Calu3 (cell line): ENCODE measurements at places on chromosomes 1 and 21. TPM values are rescaled to one million over a fixed set of nuclear protein-coding genes. Genes with fewer than 3 reads are reported as not detected.
A peak's percentile ranks its signal among the peaks of the same experiment; 100 is the strongest.

The CDA gene
- 7.4 and 9.0 TPM in 2 replicates for total RNA-seq

The LIPI gene
- not detected in 2 replicates for total RNA-seq

The LEPR gene
- total RNA-seq = 2.1 and 3.5 TPM in 2 replicates

The CD52 gene
- total RNA-seq = not detected in 2 replicates

DNA sequence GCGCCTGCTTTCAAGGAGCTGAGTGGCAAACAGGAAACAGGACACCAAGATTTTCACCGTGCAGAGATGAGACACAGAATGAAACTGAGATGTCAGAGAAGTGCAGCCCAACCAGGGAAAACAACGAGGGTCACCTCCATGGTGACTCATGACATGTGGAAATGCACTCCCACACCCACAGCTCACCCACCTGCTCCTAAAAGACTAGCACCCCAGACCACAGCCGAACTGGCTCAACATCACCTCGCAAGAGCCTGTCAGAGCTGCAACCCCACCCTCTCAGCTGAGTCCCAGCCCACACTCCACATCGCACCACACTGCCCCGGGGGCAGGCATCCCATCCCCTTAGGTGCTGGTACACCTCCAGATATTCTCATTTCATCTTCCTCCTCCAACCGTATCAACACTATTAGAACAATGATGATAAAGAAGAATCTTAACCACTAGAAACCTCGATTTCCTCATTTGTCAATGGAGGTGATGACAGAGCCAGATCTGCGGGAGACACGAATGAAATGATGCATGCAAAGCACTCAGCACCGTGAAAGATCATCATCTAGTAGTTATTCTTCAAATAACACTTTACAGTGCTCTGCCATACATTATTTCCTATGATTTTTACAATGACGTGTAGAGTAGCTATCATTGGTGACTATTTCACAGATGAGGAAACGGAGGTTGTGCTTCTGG lies 103.2 kb downstream of the DMRTB1 start:
- no peaks in the 10 kb centered on the region for H3K4me1 ChIP-seq
- no peak for DNase-seq
- no peak overlapping the region for H3K4me3 ChIP-seq
- H3K27ac ChIP-seq = no peak overlapping the region
- peaks cover 93% of the 10 kb centered on the region for H3K27me3 ChIP-seq

- H3K27ac ChIP-seq = no peak overlapping the region
- H3K4me1 ChIP-seq = no peaks in the 10 kb centered on the region
- H3K4me3 ChIP-seq = no peak overlapping the region
- DNase-seq = no peak
- no peaks in the 10 kb centered on the region for H3K36me3 ChIP-seq
- H3K27me3 ChIP-seq = peaks cover 9% of the 10 kb centered on the region
Observed at GRCh38 chr1:178940068-178940765, 69.3 kb upstream of the ANGPTL1 start.

DNA sequence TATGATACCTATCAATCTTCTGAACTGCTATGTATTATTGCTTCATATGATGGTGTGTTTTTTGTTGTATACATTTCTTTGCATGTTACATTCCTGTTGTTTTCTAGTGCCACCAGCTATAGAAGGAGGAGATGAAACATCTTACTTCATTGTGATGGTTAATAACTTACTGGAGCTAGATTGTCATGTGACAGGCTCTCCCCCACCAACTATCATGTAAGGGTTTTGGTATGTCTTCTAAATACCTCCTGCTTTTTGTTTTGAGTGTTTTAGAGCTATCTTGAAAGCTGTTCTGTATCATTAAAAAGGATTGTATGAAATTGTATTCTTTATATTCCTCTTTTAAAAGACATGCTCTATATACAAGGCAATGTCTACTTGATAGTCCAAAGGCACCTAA lies 282.7 kb downstream of the HMCN1 start:
- no peak overlapping the region for H3K27ac ChIP-seq
- no peak overlapping the region for H3K4me3 ChIP-seq
- DNase-seq = no peak
- peaks cover 7% of the 10 kb centered on the region for H3K4me1 ChIP-seq

DNA sequence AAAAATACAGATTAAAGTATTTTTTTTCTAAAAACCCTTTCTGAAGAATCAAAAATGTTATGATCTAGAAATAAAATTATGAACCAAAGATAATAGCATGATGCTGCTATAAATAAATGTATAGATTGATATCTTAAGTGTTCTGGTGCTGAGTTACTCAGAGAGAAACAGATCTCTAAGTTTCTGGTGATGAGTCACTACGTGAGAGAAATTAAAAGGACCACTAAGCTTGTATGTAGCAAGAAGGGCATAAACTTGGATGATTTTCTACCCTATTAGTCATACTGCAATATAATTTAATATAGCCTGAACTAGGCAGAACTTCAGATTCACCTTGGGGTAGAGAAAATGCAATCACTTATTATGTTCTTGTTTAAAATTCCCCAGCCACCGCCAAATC lies 514.8 kb downstream of the AMY1C start:
- H3K27ac ChIP-seq = no peak overlapping the region
- no peaks in the 10 kb centered on the region for H3K27me3 ChIP-seq
- H3K4me1 ChIP-seq = no peaks in the 10 kb centered on the region

DNA sequence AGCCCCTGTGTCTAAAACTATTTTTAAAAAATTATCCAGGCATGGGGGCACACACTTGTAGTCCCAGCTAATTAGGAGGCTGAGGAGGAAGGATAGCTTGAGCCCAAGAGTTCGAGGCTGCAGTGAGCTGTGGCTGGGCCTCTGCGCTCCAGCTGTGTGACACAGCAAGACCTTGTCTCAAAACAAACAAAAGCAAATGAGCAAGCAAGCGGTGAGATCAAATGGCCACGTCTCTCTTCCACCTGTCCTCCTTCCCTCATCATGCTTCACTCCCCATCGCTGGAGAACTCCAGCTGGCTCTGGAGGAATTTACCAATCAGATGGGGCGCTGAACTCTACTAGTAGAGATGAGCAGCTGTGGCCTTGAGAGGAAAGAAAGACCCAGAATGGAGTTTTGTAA lies 14.0 kb upstream of the REN start:
- H3K27me3 ChIP-seq = no peaks in the 10 kb centered on the region
- H3K36me3 ChIP-seq = no peaks in the 10 kb centered on the region
- no peak for DNase-seq

GRCh38 chr1:235566084-235566483 lies 61.8 kb upstream of the B3GALNT2 start:
- no peaks in the 10 kb centered on the region for H3K27me3 ChIP-seq
- no peaks in the 10 kb centered on the region for H3K36me3 ChIP-seq
- no peak overlapping the region for H3K27ac ChIP-seq
- no peaks in the 10 kb centered on the region for H3K4me1 ChIP-seq
- no peak overlapping the region for H3K4me3 ChIP-seq

DNA sequence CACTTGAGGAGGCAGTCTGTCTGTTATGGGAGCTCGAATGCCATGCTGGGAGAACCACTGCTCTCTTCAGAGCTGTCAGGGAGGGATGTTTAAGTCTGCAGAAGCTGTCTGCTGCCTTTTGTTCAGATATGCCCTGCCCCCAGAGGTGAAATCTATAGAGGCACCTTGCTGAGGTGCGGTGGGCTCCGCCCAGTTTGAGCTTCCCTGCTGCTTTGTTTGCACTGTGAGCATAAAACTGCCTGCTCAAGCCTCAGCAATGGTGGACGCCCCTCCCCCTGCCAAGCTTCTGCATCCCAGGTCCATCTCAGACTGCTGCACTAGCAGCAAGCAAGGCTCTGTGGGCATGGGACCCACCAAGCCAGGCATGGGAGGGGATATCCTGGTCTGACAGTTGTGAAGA lies 247.5 kb downstream of the LMX1A start:
- peaks cover 21% of the 10 kb centered on the region for H3K27me3 ChIP-seq
- no peak for DNase-seq
- no peaks in the 10 kb centered on the region for H3K36me3 ChIP-seq
- no peak overlapping the region for H3K4me3 ChIP-seq

DNA sequence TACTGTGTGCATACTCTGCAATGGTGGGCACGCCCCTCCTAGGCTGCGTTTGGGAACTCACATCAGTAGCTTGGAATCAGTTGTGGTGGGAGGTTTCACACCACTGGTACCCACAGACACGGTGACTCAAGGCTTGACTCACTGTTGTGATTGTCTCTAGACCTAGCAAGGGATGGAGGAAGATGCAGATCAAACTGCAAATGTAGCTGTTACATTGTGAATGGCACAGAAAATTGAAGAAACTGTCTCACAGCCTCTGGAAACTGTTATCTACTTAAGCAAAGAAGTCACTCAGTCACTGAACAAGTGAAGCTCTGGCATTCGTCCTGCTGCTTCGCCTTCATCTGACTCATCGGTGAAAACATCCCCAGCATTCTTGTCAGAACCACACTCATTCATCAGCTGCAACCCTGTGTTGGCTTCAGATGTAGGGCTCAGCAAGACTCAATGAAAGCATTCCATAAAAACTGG lies 59.5 kb downstream of the POFUT2 start:
- peaks cover 58% of the 10 kb centered on the region for H3K27me3 ChIP-seq
- H3K27ac ChIP-seq = no peak overlapping the region
- H3K4me1 ChIP-seq = no peaks in the 10 kb centered on the region

DNA sequence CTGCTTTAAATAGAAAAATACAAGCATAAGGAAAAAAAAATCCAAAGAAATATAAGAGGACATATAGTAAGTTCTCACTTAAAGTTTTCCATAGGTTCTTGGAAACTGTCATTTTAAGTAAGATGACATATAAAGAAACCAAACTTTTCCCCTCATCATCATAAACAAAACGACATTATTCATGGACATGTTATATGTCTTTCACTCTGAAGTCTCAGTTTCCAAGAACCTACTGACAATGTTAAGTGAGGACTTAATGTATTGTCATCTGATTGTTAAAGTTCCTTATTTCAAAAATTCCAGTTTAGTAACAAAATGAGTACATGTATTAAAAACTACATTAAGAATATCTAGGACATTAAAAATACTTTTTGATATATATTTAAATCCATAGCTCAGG lies 69.6 kb upstream of the GFI1 start:
- H3K27ac ChIP-seq = no peak overlapping the region
- no peaks in the 10 kb centered on the region for H3K36me3 ChIP-seq
- no peaks in the 10 kb centered on the region for H3K4me1 ChIP-seq
- no peaks in the 10 kb centered on the region for H3K27me3 ChIP-seq
- DNase-seq = no peak

GRCh38 chr1:206537141-206537540 lies 29.8 kb downstream of the RASSF5 start:
- H3K36me3 ChIP-seq = peaks cover 3% of the 10 kb centered on the region
- H3K27ac ChIP-seq = no peak overlapping the region
- no peak overlapping the region for H3K4me3 ChIP-seq
- H3K4me1 ChIP-seq = peaks cover 35% of the 10 kb centered on the region

DNA sequence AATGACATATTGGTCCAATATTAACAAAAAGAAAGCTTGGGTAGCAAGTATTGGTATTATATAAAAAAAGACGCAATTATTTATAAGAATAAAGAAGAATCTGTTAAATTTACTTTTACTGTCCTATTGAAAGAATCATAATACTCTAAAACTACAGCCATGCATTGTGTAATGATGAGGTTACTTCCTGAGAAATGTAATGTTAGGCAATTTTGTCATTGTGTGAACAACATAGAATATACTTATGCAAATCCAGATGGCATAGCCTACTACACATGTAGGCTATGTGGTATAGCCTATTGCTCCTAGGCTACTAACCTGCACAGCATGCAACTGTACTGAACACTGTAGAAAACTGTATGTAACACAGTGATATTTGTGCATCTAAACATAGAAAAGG lies 121.2 kb upstream of the PTGFR start:
- H3K4me1 ChIP-seq = no peaks in the 10 kb centered on the region
- no peak overlapping the region for H3K4me3 ChIP-seq
- H3K27me3 ChIP-seq = no peaks in the 10 kb centered on the region
- no peak overlapping the region for H3K27ac ChIP-seq
- no peaks in the 10 kb centered on the region for H3K36me3 ChIP-seq
- DNase-seq = no peak

DNA sequence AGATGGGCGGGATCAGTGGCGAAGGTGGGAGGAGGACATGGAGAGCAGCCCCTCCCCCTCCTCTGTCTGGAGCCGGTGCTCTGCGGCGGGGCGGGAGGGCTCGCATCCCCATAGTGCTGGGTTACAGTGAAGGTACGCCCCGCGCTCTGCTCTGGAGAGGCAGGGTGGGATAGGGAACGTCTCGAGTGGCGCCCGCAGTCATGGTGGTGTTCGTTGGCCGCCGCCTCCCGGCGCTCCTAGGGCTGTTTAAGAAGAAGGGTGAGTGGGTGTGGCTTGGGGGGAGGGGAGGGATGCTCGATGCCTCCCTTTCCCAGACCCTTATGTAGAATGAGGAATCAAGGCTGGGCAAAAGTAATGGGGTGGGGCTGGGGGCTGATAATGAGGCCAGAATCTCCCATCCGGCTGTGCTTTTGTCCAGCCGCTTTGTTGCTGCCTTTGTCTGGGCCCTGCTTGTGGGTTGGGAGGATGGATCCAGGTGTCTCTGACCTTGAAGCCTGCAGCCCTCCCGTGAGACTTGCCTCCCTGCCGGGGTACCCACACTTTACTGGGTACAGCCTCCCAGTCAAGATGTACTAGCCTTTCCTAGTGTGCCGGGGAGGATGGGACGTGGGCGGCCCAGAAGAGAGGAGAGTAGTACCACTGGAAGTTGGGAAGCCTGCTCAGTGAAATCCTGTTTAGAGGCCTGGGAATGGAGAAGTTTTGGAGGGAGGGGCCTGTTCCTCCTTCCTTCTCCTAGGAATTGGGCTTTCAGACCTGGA lies 51.4 kb downstream of the YARS1 start:
- peaks cover 75% of the 10 kb centered on the region for H3K4me1 ChIP-seq
- no peak for DNase-seq
- H3K27ac ChIP-seq = no peak overlapping the region
- H3K4me3 ChIP-seq = no peak overlapping the region

GRCh38 chr1:38005195-38006007 lies at the start of gene FHL3:
FHL3 (minus strand) TSS chr1:38005514; CDS start chr1:37999412, 6,102 bp downstream.
- peak within 1 kb of the TSS; percentile 94 for H3K4me3 ChIP-seq
- DNase-seq = peak; percentile 68
- H3K27ac ChIP-seq = peak within 1 kb of the TSS; percentile 76
- H3K36me3 ChIP-seq = peaks cover 21% of the 10 kb centered on the region

DNA sequence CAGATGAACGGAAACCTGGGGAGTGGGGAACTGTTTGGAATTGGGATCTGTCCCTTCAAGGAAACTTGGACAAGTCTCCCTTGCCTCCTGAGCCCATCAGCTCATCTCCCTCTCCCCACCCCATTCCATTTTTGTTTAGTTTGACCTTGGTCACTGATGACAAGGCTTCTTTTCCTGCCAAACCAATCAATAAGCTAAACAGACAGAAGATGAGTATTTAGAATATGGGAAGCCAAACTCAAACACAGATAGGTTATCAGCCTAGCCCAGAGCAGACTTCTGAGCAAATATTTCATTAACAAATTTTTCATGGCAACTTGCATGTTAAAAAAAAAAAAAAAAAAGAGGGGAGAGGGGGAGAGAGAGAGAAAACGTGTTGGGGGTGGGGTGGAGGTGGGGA lies 337.2 kb upstream of the PROX1 start:
- H3K27me3 ChIP-seq = peaks cover 27% of the 10 kb centered on the region
- H3K36me3 ChIP-seq = no peaks in the 10 kb centered on the region
- H3K4me3 ChIP-seq = no peak overlapping the region
- DNase-seq = no peak
- H3K27ac ChIP-seq = no peak overlapping the region

GRCh38 chr1:9084906-9085305 lies 15.5 kb upstream of the SLC2A5 start:
- H3K27ac ChIP-seq = no peak overlapping the region
- no peak for DNase-seq
- no peak overlapping the region for H3K4me3 ChIP-seq
- no peaks in the 10 kb centered on the region for H3K27me3 ChIP-seq
- H3K36me3 ChIP-seq = no peaks in the 10 kb centered on the region
- H3K4me1 ChIP-seq = peaks cover 17% of the 10 kb centered on the region
